ENCODE measurements at places on chromosomes 3 and 15. TPM values are rescaled to one million over a fixed set of nuclear protein-coding genes. Genes with fewer than 3 reads are reported as not detected.

The SLC28A2 gene
- not detected for total RNA-seq

The LDHAL6B gene
- not detected for total RNA-seq

The MAGI1 gene
- 0.47 TPM for total RNA-seq

The TLR9 gene
- 2.0 TPM for total RNA-seq

The EIF4G1 gene
- total RNA-seq = 429 TPM

The PIERCE2 gene
- total RNA-seq = not detected

The SLC6A11 gene
- not detected for total RNA-seq

DNA sequence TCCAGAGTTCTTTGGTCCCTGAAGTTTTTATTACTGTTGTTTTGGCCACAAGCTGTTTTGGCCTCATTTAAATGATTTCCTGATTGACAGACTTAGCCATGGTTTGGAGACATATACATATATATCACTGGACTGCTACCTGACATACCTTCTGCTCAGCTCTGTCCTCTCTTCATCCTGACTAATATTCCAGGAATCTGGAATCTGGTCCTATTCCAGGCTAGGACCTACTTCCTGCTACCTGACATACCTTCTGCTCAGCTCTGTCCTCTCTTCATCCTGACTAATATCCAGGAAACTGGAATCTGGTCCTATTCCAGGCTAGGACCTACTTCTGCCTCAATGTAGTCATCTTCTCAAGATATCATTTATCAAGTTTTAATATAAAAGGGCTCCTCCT, 724.4 kb upstream of the ROBO1 start:
- no peak overlapping the region for H3K4me3 ChIP-seq
- no peak overlapping the region for H3K27ac ChIP-seq
- no peaks in the 10 kb centered on the region for H3K27me3 ChIP-seq

GRCh38 chr3:194691481-194692283, 6.0 kb downstream of the FAM43A start:
- peaks cover 6% of the 10 kb centered on the region for H3K27me3 ChIP-seq
- H3K4me1 ChIP-seq = peaks cover 25% of the 10 kb centered on the region
- no peak overlapping the region for H3K4me3 ChIP-seq
- H3K27ac ChIP-seq = no peak overlapping the region
- DNase-seq = no peak
- H3K36me3 ChIP-seq = no peaks in the 10 kb centered on the region

DNA sequence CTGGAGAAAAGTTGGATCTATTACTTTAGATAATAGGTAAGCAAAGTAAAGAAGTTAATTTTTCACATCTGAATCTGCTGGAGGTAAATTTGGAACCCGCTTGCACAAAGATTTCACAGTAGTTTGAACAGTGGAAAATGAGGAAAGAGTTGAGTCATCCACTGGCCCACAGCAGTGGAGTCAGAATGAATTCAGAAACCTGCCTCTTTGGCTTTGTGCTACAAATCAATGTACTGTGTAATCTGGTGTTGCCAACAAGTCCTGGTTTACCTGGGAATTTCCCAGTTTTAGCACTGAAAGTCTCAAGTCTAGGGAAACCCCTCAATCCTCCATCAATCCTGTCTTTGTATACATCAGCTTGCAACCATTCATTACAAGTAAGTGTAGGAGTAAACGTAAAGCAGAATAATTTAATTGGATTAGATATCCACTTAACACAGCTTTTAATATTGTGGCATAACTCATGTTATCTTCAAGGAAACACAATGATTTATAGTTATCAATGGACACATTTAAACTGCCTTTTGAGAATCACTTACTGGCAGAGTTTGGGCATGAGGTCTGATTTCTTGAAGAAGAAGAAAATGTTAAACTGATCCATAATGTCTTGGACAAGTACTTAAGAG, 100.6 kb downstream of the DCLK3 start:
- H3K27ac ChIP-seq = no peak overlapping the region
- no peaks in the 10 kb centered on the region for H3K36me3 ChIP-seq
- H3K4me1 ChIP-seq = no peaks in the 10 kb centered on the region

DNA sequence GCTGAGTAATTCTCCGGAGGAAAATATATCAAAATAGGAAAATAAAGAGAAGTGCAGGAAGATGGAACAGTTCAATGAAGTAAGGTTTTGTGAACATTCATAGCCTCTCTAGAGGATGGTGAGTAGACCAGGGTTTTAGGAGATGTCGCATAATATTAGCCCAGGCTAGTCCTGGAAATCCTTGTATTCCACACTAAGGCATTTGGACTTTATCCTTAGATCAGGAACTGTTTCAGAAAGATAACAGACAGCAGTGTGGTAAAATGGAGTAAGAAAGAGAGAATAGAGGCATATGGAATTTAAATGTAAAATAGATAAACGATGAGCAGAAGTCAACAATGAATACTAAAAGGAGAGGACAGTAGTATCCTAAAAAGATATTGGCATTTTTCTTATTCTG, 12.1 kb downstream of the COPB2 start:
- no peaks in the 10 kb centered on the region for H3K27me3 ChIP-seq
- peaks cover 52% of the 10 kb centered on the region for H3K36me3 ChIP-seq

GRCh38 chr3:14422016-14422963, 19.9 kb downstream of the SLC6A6 start:
- H3K36me3 ChIP-seq = peaks cover 23% of the 10 kb centered on the region
- H3K27ac ChIP-seq = peak overlapping the region; percentile 75
- peaks cover 60% of the 10 kb centered on the region for H3K4me1 ChIP-seq
- no peaks in the 10 kb centered on the region for H3K27me3 ChIP-seq
- no peak for DNase-seq
- H3K4me3 ChIP-seq = no peak overlapping the region

GRCh38 chr3:73635254-73635653, 10.5 kb upstream of the PDZRN3 start:
- no peak for DNase-seq
- H3K4me1 ChIP-seq = no peaks in the 10 kb centered on the region
- no peaks in the 10 kb centered on the region for H3K27me3 ChIP-seq
- H3K36me3 ChIP-seq = no peaks in the 10 kb centered on the region
- no peak overlapping the region for H3K27ac ChIP-seq

GRCh38 chr15:79329171-79329611, 18.3 kb downstream of the TMED3 start:
- no peak for DNase-seq
- H3K27ac ChIP-seq = no peak overlapping the region
- no peaks in the 10 kb centered on the region for H3K4me1 ChIP-seq
- H3K4me3 ChIP-seq = no peak overlapping the region

DNA sequence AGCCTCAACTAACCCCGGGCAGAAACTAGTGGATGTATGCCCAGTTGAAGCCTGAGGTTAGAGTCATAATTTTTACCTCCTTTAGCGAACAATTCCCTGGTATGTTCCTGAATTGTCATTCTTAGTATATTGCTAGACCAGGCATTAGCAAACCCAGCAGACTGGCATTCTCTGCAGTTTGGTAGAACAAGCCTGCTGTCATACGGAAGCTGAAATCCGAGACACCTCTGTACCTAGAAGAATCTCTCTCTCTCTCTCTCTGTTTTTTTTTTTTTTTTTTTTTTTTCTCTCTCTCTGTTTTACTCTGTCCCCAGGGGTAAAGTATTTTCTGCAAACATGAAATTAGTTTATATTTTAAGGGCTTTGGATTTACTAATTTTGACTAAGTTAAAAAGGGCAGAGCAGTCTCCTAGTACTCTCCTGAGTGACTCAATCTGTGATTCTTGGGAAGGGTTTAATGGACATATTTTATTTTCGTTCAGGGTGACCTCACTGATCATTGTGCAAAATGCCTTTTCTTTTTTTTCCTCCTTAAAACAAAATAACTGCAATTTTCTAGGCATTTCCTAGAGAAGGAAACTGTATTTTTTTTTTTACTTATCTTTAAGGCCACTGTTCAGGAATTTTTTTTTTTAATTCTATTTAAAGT, 133.6 kb upstream of the ICE2 start:
- H3K27ac ChIP-seq = no peak overlapping the region
- H3K4me3 ChIP-seq = no peak overlapping the region
- no peaks in the 10 kb centered on the region for H3K36me3 ChIP-seq
- peaks cover 13% of the 10 kb centered on the region for H3K4me1 ChIP-seq
- no peak for DNase-seq
- H3K27me3 ChIP-seq = peaks cover 12% of the 10 kb centered on the region

DNA sequence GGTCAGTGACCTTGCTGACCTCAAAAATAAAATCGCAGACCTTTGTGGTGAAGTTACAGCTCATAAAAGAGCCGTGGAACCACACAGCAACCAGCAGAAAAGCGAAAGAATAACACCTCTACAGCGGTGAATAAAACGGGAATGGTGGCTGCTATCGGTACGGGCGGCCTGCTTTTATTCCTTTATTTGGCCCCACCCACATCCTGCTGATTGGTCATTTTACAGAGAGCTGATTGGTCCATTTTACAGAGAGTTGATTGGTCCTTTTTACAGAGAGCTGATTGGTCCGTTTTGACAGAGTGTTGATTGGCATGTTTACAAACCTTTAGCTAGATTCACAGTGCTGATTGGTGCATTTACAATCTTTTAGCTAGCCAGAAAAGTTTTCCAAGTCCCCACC, 80.7 kb upstream of the ATP10A start:
- no peaks in the 10 kb centered on the region for H3K27me3 ChIP-seq
- no peak overlapping the region for H3K4me3 ChIP-seq
- peaks cover 2% of the 10 kb centered on the region for H3K4me1 ChIP-seq
- H3K36me3 ChIP-seq = no peaks in the 10 kb centered on the region

- peaks cover 32% of the 10 kb centered on the region for H3K4me1 ChIP-seq
- peaks cover 19% of the 10 kb centered on the region for H3K36me3 ChIP-seq
- no peak overlapping the region for H3K27ac ChIP-seq
- DNase-seq = no peak
Observed at GRCh38 chr3:108283006-108283405, 13.3 kb upstream of the HHLA2 start.

DNA sequence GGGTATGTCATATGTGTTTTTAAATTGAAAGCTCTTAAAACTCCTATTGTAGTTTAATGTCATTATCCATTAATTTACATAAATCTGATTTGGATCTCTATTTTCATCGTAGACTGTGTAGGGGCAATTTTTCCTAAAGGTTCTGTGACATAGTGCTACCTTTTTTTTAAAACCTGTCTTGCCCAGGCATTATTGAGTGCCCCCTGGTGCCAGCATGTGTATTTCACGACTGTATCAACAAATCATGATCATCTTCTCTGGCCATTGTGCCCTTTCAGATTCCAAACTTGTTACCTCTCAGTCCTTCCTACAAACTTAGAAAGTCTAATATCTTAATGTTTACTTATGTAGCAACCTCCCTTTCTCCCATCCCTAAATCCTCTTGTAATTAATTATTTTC, 97.2 kb upstream of the FLNB start:
- no peak overlapping the region for H3K4me3 ChIP-seq
- peak; percentile 53 for DNase-seq
- H3K27me3 ChIP-seq = no peaks in the 10 kb centered on the region
- no peak overlapping the region for H3K27ac ChIP-seq

DNA sequence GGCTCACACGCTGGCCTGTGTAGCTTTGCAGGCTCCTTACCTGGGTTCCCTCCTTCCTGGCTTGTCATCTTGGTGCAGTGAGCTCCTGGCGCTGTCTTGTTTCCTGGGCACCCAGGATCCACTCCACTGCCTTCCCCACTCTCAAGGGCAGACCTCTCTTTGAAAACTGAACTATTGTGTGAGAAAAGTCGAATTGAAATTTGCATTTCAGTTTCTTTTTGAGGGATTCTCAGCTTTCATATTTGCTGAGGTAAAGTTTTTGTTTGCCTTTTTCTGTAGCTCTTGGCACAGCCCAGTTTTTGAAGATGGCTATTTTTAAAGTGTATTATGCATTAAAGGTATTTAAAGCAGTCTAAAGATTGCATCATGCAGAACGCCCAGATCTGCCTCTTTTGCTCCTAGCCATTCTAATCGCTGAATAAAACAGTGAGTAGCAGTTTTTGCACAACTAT, 70.1 kb downstream of the CCK start:
- no peaks in the 10 kb centered on the region for H3K27me3 ChIP-seq
- DNase-seq = no peak
- no peak overlapping the region for H3K27ac ChIP-seq
- H3K36me3 ChIP-seq = peaks cover 31% of the 10 kb centered on the region

DNA sequence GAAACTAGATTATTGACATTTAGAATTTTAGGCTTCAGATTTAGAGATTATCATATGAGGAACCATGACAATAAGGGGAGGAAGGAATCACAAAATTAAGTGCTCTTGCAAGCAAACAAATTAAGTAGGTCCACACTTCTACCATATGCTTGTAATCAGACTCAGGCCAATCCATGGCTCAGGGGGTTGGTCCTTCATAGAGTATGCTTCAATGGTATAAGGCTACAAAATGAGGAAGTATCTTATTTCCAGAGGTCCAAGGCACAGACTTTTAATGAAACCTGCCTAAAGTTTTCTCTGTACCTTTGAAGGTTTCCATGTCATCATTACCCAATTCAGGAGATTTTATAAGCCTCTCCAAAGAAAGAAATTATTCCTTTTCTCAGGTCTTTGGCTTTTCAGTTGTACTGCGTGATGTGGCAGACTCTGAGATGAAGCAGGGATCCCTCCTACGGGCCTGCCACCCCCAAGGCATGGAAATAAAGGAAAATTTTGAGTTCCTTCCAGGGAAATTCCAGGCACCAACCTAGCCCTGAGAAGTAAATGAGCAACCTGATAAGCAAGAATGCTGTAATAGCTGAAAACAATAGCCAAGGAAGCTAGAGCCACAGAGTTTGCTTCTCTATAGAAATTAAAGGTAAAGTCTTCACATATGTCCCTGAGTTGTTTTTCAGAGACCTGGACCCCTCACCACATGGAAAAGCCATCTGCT, 36.3 kb downstream of the SERPINI2 start:
- no peaks in the 10 kb centered on the region for H3K36me3 ChIP-seq
- H3K27ac ChIP-seq = no peak overlapping the region
- no peaks in the 10 kb centered on the region for H3K4me1 ChIP-seq
- DNase-seq = no peak

DNA sequence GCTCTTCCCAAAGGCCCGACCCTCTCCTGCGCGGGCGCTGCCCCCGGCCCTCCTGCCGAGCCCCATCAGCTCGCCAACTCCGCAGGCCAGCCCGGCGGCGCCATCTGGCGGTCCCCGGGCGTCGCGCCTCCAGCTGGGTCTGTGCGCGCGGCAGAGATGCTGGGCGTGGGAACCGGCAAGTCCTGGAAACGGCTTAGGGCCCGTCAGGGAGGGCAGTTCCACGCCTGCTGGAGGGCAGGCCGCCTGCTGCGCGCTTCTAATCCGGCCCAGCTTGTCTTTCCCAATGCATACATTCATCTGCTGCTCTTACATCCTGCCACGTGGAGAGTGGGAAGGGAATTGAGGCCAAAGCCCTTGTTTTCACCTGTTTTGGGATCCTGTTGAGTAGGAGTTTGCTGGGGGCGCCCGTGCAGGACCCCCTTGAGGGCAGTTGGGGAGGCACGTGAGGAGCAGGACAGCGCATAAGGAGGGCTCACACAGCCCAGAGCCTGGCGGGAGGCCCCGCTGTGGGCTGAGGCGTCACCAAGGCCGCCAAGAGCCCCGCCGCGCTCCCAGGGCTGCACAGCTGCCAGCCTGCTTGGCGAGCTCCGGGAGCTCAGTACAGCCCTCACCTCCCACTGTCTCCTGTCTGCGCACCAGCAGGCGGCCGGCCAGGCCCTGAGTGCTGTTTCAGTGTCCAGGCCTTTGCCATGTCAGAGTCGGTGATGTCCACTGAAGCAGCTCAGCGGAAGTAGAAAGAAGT, 165.6 kb downstream of the NSMCE3 start:
- H3K27ac ChIP-seq = no peak overlapping the region
- H3K27me3 ChIP-seq = no peaks in the 10 kb centered on the region
- peaks cover 8% of the 10 kb centered on the region for H3K36me3 ChIP-seq
- DNase-seq = peak; percentile 72
